NCI-H524 (cell line): ENCODE measurements at places on chromosomes 12 and 14.

DNA sequence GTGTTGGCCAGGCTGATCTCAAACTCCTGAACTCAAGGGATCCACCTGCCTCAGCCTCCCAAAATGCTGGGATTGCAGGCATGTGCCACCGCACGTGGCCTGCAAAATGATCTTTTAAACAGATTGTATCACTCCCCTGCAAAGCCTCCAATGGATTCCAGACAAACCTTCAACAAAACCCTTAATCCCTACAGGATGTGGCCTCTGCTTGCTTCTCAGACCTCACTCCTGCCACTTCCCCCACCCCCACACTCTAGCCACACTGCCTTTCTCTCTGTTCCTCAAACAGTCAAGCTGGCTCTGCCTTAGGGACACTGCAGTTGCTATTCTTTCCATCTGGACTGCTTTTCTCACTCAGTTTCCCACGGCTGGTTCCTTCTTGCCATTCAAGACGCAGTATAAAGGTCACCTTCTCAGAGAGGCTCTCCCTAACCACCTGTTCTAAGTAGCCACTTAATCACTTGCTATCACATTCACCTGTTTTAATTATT, 47.3 kb upstream of the TMED10 start:
- peak; percentile 18 for DNase-seq

GRCh38 chr12:31020385-31021166, 53.1 kb upstream of the DDX11 start:
- DNase-seq: no peak

DNA sequence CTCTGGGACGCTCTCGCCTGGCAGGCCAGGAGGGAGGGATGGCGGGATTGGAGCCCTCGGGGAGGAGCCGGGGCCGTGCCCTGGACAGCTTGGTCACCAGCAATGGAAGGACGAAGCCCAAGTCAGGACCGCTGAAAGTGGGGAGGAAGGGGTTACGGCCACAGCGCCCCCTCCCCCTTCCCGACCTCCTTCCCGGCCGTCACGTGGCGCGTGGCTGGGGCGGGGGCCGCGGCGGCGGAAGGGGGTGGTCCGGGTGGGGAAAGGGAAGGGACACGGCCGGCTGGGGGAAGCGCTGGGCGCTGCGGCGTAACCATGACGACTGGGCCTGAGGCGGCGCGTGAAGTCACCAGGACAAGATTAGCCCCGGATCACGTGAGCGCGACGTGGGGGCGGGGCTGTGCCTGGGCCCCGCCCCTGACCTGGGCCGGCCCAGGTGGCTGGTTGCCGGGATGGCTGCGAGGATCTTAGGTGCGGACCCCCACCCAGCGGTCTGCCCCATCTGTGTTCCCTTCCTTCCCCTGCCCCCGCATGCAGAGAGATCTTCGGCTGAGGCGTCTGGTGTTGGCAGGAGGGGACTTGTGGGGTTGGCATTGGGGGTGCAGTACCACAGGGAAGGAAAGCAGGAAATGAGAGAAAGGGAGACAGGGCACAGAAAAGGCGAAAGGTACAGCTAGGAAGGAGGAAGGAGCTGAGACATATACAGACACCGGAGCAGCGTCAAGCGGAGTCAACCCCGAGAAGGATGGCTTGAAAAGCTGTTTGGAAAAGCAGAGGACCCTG, 6.2 kb downstream of the MAP3K12 start:
- DNase-seq: peak; percentile 82

- DNase-seq: no peak
Observed at GRCh38 chr12:115957686-115958290, 319.7 kb downstream of the MED13L start.

DNA sequence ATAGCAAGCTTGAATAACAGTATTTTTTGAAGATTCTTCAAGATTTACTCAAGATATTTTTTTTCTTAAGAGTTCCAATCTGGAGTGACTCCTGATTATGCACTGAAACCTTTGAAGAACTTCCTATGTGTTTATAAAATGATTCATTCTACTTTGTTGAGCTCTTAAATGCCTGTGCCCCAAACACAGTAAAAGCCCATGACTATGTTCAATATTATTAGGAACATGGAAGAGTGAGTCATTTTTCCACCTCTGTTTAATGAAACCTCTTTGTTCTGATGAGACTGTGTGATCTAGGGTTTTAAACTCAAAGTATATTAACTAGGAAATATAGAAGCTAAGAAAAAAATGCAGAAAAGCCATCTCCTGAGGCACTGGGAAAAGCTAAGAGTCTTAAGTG, 415.0 kb upstream of the FBXO33 start:
- no peak for DNase-seq

GRCh38 chr14:38941488-38941887, 161.5 kb downstream of the SEC23A start:
- DNase-seq: no peak

- DNase-seq: no peak
Observed at GRCh38 chr14:36054353-36055051, 122.0 kb downstream of the PTCSC3 start.

- no peak for DNase-seq
Observed at GRCh38 chr14:69551511-69551910, 23.2 kb downstream of the CCDC177 start.
